Midbrain (tissue), 1 donor: ENCODE measurements at places on chromosomes 6 and 20.

DNA sequence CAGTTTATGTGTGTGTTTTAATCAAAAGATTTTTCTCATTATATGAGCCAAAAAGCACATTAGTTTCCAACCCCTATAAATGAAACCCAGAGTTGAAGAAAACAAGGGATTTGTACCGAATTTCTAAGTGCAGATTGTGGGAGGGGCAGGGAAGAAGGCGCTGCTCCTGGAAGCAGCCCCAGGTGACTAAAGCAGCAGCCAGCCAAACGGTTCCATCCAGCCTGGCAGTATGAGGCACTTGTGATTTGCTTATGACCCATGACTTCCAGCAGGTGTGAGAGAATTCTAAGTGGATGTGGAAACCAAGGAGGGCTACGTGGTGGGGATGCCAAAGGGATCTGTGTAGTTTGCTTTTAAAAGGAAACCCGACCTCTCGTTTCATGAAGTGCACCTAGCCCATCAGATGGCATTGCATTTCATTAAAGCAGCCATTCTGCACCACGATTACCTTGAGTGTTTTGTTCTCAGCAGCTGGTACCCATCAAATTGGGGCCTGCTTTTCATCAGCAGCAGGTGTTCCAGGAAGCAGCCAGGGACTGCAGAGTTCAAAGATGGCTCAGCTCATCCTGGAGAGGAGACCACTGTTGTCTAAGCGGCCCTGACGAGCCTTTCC is 79.1 kb downstream of the DTD1 start:
- DNase-seq, result peak; percentile 3

- DNase-seq, result no peak
Measured at GRCh38 chr6:38163186-38164130, 343.9 kb downstream of the ZFAND3 start.

DNA sequence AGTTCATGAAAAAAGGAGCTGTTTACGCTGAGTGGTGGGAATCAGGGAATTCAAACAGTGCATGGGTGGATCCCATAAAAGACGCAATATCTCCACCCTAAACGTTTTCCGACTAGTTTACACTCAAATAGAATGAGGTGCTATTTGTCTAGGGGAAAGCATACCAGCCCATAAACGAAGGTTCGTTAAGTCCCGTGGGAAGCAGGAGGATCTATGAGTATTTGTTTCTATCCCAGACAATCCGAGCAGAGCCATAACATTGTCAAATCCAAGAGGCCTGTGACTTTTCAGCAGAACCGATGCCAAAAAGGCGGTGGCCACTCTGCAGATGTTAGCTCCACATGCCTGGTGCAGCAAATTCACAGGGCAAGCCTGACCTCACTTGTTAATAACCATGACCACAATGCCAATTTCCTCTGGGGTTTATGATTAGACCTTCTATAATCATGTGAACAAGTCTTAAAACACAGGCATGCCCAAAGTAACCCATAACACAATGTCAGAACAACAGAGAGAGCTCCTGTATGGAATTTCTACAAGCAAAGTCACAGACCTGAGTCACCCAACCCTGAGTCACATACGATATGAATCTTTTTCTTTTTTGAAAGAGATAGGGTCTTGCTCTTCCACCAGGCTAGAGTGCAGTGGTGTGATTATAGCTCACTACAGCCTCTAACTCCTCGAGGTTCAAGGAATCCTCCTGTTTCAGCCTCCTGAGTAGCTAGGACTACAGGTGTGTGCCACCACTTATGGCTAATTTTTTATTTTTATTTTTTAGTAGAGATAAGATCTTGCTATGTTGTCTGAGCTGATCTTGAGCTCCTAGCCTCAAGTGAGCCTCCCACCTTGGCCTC is 123.3 kb downstream of the KIF13A start:
- DNase-seq, result peak; percentile 62

GRCh38 chr6:144978208-144978607 is 693.1 kb downstream of the UTRN start:
- no peak for DNase-seq

GRCh38 chr6:144065213-144065660 is 30.1 kb downstream of the SF3B5 start:
- DNase-seq, result no peak

DNA sequence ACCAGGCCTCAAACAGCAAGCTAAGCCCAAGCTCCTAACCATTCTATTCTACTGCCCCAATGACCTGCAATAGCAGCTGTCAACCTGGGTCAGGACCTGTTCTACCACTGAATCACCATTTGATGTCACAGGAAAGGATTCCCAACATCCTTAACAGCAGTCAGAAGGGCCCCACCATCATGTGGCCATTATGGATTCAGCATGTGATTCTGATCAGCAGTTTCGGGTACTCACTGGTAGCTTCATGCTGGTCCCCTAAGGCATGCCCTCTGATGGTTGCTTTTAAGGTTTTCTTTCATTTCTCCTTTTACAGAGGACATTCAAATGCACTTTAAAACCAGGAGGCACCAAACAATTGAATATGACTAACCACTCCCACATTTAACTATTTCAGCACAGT is 37.3 kb upstream of the MAP7 start:
- DNase-seq, result no peak

DNA sequence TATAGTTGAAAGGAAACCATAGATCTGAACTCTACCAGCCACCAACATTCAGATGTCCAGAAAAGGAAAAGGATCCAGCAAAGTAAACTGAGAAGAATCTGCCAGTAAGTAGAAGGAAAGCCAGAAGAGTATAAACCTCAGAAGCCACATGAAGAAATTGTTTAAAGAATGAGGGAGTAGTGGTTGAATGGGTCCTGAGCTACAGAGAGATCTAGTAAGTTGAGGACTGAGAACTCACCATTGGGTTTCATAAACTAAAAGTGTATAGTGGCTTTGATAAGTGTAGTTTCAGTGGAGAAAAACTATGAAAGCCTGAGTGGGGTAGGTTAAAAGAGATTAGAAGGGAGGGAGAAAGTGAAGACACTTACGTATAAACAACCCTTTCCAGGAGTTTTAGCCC is 32.0 kb upstream of the SUMO4 start:
- DNase-seq, result no peak

- DNase-seq, result no peak
Measured at GRCh38 chr20:2745060-2745910, 52.7 kb downstream of the EBF4 start.

DNA sequence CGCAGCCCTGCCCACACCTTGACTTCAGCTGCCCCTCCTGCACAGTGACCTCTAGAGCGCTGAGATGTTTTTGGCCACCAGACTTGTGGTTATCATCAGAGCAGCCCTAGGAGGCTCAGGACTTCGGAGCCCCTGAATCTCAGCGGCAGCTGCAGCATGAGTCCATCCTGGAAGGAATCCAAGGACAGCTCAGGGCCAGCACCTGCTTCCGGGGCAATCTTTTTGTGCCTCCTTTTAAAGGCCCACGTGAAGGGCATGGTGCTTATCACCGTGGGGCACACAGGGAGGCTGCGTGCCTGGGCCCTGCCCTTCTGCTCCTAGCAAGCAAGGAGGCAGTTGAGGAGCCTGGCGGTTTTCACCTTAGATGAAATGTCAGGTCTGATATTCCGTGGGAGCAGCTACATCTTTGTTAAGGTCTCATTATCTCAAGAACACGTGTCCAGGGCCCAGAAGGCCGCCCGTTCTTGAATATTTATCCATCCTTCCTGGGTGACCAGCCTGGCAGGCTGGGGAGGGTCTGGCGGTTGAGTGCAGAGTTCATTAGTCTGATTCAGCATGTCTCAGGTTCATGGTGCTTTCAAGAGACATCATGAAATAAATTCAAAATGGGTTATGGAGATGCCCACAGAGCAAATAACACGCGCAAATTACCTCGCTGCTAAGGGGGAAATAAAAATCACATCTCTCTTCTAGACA is 392.4 kb downstream of the TAF4 start:
- no peak for DNase-seq

- DNase-seq, result no peak
Measured at GRCh38 chr6:163950159-163950558, 535.6 kb downstream of the QKI start.

GRCh38 chr6:43883847-43884651 is 114.0 kb downstream of the VEGFA start:
- DNase-seq, result no peak

DNA sequence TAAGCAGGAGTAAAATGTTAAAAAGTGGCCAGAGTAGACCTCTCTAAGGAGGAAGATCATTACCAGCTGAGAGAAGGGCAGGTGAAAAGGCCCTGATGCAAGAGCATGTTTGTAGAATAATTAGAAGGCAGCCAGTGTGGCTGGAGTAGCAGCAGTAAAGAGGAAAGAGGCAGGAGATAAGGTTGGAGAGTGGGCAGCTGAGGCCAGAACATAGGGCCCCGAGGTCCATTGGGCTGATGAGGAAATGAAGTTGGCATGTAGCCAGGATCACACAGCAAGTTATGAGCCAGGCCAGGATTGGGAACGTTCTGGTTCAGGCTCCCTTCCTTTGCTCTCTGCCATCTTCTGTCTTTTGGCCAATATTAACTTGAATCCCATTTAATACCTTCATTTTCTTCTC is 51.6 kb downstream of the RALY start:
- DNase-seq, result no peak

DNA sequence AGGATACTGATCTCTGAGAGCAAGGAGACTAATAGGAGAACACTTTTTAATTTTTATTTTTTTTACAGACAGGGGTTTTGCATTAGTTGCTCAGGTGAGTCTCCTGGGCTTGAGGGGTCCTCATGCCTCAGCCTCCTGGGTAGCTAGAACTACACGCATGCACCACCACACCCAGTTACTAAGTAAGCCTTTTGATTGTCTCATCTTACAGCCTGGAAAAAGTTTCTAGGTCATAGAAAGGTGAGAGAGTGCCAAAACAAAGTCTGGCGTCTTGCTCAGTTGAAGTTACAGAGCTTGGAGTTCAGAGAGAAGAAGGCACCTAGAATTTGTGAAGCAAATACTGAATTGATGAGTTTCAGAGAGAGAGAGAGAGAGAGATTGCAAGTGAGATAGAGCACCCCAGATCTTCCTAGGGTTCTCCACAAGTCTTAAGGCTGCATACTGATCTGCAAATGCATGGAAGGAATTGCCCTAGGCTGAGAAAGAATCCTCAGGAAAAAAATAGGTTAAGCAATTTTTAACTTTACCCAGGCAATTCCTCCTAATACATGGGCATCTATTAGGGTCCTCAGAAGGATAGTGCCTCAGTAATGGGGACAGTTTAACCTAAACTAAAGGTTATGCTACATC is 37.6 kb upstream of the PHIP start:
- DNase-seq, result no peak

GRCh38 chr6:109526905-109527628 is 44.0 kb upstream of the ZBTB24 start:
- peak; percentile 39 for DNase-seq

GRCh38 chr6:77454386-77454785 is 8.9 kb downstream of the HTR1B start:
- no peak for DNase-seq

GRCh38 chr20:24892522-24892921 is 56.5 kb upstream of the CST7 start:
- DNase-seq, result no peak
